Stimulated activated CD8-positive, alpha-beta memory T cell treated with anti-CD3 and anti-CD28 coated beads, Interleukin-4, amount 100 ng/mL, for 4 hours (primary cell): ENCODE measurements at places on chromosomes 1 and 21.

DNA sequence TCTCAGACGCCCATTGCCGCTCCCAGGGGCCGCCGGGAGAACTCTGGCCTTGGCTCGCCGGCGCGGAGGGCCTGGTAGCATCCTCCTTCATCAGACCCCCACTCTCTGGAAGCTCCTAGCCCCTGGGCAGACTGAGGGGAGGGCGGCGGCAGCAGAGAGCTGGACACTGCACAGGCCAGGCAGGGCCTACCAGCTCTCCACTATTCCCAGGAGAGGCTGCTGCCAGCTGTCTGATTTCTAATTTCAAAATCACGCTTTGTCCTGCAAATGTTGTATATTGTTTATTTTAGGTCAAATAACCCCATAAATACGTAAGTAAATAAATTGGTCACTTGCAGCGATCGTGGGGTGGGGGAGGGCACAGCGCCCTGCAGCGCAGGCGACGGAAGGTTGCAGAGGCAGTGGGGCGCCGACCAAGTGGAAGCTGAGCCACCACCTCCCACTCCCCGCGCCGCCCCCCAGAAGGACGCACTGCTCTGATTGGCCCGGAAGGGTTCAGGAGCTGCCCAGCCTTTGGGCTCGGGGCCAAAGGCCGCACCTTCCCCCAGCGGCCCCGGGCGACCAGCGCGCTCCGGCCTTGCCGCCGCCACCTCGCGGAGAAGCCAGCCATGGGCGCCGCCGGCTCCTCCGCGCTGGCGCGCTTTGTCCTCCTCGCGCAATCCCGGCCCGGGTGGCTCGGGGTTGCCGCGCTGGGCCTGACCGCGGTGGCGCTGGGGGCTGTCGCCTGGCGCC, at the start of gene MTARC1:
Gene MTARC1, plus strand, starts transcription at position 577 of the 732 bp plus-strand sequence. Its CDS starts 32 bp downstream, at position 609.
- no peak for DNase-seq

GRCh38 chr21:37410639-37411038, 44.1 kb downstream of the DYRK1A start:
- DNase-seq = no peak

DNA sequence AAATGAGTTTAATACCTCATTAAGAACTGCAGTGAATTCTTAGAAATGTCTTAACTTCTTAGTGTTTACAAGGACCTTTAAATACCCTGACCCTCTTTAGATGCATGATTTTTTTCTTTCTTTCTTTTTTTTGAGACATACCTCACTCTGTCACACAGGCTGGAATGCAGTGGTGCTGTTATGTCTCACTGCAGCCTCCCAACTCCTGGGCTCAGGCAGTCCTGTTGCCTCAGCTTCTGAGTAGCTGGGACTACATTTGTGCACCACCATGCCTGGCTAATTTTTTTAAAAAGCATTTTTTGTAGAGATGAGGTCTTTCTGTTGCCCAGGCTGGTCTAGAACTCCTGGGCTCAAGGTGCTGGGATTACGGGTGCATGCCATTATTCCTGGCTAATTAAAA, 191.8 kb downstream of the RPS6KC1 start:
- no peak for DNase-seq

DNA sequence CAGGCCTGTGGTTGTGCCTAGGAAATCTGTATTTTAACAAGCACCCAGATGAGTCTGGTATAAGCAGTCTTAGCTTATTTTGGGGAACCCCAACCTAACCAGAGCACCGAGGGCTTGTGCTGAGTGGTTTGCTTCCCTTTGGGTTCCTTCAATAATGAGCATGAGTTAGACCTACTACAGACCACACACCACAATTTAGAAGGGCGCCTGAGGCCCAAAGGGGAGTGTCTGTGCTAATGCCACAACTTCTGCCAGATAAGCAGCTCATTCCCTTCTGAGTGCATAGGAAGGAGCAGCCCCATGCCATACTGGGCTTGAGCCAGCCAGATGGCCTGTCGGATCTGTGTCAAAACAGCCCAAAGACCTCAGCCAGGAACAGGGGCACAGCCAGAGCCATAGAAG, 15.4 kb upstream of the LSS start:
- no peak for DNase-seq

- no peak for DNase-seq
These were observed 19.5 kb downstream of the RNF115 start for GRCh38 chr1:145804235-145805045.

- no peak for DNase-seq
These were observed 7.0 kb downstream of the AKT3 start for GRCh38 chr1:243842978-243843511.

DNA sequence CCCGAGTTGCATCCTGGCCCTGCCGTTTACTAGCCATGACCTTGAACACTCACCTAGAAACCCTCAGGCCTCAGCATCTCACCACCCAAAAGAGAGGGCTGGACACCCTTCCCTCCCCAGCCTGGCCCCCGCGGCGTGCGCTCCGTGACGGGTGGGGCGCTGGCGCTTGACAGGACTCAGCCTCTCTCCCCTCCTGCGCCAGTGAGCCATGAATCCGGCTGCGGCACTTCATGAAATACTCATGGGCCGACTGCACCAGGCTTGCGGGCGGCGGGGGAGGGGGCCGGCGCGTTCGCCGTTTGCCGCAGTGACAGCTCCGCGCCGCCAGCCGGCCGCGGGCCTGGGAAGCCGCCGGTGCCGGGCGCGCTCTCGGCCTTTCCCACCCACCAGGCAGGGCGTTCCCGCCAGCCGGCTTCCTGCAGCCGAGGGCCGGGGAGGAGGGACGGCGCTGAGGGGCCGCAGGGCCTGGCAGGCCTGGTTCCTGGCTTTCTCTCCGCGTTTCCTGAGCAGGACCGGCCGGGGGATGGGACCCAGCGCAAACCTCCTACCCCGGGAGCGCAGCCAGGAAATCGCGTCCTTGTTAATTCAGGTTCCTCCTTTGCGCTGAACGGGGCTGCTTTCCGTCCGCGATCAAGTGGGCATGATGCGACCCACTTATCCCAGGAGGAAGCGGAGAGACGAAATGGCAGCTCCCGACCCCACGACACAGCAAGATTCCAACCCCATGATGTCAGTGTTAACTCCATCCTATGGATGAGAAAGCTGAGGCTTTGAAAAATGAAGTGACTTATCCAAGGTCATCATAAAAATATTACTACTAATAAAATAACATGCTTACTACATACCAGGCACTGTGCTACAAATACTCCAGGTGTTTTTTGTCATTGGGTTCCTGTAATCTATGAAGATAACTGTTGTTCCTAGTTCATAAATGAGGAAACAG, 9.1 kb upstream of the LUZP1 start:
- no peak for DNase-seq

GRCh38 chr1:66317248-66317515, 216.8 kb upstream of the SGIP1 start:
- no peak for DNase-seq

GRCh38 chr1:65486613-65487012, 66.1 kb downstream of the LEPR start:
- DNase-seq = no peak

GRCh38 chr1:214120191-214120590, 132.4 kb downstream of the PROX1 start:
- DNase-seq = no peak

GRCh38 chr21:27082431-27083010, 115.6 kb upstream of the ADAMTS5 start:
- no peak for DNase-seq

- no peak for DNase-seq
These were observed 22.7 kb downstream of the KRTAP10-1 start for GRCh38 chr21:44517175-44517899.

- no peak for DNase-seq
These were observed 26.8 kb upstream of the EPHA8 start for GRCh38 chr1:22536506-22536905.

DNA sequence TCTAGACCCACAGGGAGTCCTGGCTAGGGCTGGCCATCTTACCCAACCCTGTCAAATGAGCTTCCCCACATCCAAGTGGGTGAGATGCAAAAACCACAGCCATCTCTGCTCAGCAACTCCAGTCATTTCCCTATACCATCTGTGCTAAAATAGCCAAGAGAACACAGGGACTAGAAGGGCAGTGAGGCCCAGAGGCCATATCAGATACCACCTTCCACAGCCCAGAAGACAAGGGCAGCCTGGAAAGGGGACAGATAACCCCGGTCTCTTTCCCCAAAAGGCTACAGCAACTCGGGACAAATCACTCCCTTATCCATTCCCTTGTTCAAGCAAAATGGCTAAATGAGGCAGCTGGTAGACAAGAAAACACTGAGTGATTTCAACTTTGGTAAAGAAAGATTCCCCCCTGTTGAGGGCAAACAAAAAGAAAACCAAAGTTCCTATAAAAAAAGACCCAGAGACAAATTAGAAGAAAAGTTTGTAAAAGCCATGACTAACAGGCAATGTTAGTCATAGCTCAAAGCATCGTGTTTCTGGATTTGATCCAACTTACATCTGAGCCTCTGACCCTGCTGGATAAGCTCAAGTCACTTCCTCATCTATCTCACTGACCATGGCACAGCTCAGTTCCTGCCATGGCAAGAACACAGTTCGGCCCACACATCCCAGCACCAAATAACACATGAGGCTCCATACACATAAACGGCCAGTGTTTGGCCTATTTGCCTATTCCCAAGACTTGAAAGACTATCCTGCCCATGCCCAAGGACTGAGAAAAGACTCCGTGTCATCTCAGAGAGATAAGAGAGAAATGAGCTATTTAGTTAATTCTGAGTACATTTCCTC, 3.1 kb downstream of the LAMB3 start:
- no peak for DNase-seq

- no peak for DNase-seq
These were observed 507 bp downstream of the AK5 start for GRCh38 chr1:77282187-77282865.

DNA sequence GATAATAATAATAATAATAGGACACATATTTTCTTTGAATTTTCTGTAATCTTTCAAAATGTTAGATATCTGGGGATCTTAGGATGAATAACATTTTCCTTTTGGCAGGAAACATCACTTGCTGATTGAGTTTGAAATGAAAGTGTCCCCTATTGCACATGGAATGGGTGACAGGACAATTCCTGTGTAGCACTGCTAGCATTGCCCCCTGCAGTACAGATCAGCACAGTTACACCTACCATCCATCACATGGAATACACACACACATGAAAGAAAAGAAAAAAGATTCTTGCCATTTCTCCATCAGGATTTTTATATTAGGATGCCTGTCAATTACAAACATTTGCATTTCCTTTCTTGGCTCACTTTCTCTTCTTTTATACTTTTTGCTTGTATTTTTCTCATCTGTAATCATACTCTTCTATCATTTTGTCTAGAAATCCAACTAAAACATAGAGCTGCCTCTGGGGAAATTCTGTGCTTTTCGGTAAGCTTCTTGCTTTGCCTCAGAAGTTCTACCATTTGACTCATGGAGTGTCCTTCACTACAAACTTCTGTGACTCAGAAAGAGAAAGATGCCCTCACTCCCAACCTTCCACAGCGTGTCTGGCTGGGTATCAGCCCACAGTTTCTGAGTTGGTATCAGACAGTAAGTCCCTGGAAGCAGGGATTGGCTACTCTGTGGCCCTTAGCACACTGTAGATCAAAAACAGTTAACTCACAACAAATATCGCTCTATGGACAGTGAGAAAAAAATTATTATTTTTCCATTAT, 641.2 kb downstream of the PTPRC start:
- DNase-seq = no peak

DNA sequence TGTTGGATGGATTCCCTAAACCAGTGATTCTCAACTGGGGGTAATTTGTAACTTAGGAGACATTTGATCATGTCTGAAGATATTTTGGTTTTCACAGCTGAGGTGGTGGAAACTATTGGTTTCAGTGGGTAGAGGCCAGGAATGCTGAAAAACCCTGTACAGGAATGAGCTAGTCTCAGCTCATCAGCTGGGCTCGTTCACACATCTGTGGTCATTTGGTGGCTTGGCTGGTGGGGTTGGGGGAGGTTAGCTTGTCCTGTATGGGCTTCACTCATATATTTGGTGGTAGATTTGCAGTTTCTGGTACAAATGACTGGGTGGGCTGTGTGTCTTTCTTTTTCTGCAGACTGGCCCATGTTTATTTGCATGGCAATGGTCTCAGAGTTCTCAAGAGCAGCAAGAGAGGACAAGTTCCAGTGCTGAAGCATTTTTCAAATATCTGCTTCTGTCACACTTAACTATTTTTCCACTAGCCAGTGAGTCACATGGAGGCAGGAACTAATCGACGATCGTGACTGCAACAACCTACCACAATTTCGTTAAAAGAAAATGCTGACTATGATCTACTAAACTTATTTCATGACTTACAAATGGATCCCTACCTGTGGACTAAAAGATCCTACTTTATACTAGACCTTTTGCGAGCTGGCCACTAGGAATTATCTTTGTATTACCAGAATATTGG, 321.7 kb upstream of the PLXNA2 start:
- no peak for DNase-seq

- no peak for DNase-seq
These were observed 167.0 kb downstream of the NR5A2 start for GRCh38 chr1:200194477-200194876.

- no peak for DNase-seq
These were observed 46.7 kb upstream of the LAMC2 start for GRCh38 chr1:183139281-183139942.

GRCh38 chr1:78687914-78688313, 38.3 kb downstream of the IFI44 start:
- DNase-seq = no peak

DNA sequence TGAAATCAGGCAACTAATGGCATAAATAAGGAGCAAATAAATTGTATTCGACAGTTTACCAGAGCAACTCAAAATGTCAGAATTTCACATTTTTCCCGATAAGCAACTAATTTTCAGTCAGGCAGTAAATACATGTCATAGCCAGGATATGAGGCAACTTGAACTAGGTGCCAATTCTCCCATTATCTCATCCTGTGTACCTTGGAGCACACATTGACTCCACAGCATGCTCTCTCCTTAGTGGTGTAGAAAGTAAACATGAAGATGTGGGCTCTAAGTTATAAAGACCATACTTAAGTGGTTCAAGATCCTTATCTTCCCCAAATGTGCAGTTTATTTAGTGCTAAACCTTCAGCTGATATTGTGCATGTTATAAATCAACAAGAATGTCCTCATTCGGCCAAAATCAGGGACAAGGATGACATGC, 197.8 kb downstream of the VAV3 start:
- DNase-seq = no peak

DNA sequence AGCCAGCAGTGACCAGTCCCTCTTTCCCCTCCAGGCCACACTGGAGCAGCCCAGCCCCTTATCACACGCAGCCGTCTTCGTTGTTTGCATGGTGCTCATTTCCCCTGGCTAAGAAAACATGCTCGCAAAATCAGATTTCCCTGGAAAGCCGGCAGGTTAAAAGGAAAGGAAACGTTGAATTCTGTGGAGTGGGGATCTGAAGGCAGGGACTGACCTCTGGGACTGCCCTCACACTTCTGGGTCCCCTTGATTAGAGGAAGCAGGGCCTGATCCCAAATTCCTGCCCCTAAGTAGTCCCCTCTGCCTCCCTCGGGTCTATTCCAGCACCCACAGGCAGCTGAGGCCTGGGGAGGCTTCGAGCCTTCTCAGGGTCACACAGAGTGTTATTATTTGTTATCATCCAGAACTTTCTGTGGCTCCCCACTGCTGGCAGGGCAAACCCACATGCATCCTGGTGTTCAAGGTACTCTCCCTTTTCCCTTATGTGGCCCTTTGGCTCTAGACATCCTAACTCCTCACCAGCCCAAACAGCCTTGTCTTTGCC, 125.2 kb upstream of the ZBTB40 start:
- no peak for DNase-seq

- no peak for DNase-seq
These were observed 152.1 kb downstream of the PTGER3 start for GRCh38 chr1:70895531-70895930.
